ENCODE measurements at places on chromosomes 4 and X. TPM values are rescaled to one million over a fixed set of nuclear protein-coding genes. Genes with fewer than 3 reads are reported as not detected.

DNA sequence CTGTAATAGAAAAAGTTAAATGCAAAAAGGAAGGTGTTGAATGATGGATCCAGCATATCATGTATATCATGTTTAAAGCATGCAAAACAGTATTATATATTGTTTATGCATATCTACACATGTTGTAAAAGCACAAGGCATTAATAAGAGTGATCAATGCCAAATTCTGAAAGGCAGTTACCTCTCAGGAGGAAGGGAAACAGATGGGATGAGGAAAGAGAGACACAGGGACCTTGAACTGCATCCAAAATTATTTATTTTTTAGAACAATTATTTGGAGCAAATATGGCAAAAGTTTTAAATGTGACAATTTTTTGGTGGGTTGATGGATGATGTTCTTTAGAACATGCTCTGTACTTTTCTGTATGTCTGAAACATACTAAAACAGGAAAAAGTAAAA lies 193.4 kb downstream of the CLCN4 start:
- H3K36me3 ChIP-seq = no peaks in the 10 kb centered on the region
- no peaks in the 10 kb centered on the region for H3K27me3 ChIP-seq
- H3K27ac ChIP-seq = no peak overlapping the region
- H3K4me1 ChIP-seq = no peaks in the 10 kb centered on the region

- peaks cover 47% of the 10 kb centered on the region for H3K4me1 ChIP-seq
- no peaks in the 10 kb centered on the region for H3K27me3 ChIP-seq
- DNase-seq = no peak
- peak overlapping the region; percentile 100 for H3K27ac ChIP-seq
- no peaks in the 10 kb centered on the region for H3K36me3 ChIP-seq
- peak overlapping the region; percentile 98 for H3K4me3 ChIP-seq
These were observed 812 bp upstream of the KDM6A start for GRCh38 chrX:44871931-44872820.

The DMD gene
- 200 TPM for total RNA-seq

The APLN gene
- 0.99 TPM for total RNA-seq

DNA sequence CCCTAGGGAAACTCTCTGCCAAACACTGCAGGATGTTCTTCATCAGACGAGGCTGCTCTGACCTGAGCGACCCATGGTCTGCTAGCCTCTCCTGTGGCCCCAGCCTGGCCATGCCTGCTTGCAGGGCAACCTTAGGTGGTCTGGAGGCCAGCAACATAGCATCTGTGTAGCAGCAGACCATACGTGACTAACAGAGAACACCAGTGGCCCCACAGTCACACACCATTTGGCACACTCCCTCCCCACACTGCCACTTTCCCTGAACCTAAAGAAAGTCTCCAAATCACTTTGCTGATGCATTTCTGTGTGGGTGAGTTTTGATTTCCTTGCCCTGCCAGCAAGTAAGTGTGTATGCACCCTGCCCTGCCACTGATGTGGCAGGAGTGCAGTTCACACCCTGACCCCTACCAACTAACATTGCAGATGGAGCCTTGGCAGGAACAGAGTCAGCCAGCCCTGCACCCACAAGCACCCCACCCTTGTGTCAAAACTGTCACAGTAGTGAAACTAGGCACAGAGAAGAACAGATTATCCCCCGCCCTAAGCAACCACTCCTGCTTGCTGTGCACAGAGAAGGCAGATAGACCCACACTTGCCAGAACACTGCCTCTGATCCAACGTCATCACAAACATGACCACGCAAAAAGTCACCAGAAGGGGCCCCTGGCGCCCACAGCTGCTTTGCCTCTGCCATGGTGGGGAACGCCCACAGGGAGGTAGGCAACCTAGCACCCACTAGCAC lies 249.1 kb downstream of the SPIN4 start:
- H3K36me3 ChIP-seq = no peaks in the 10 kb centered on the region
- H3K4me1 ChIP-seq = no peaks in the 10 kb centered on the region
- no peak overlapping the region for H3K27ac ChIP-seq

The SMARCA1 gene
- 52.2 TPM for total RNA-seq

- no peaks in the 10 kb centered on the region for H3K27me3 ChIP-seq
- no peaks in the 10 kb centered on the region for H3K36me3 ChIP-seq
- no peak overlapping the region for H3K27ac ChIP-seq
- no peak overlapping the region for H3K4me3 ChIP-seq
- no peak for DNase-seq
These were observed 227.5 kb downstream of the PAPSS1 start for GRCh38 chr4:107492566-107492965.

GRCh38 chr4:7025040-7025602 lies 18.1 kb upstream of the TADA2B start:
- H3K4me3 ChIP-seq = no peak overlapping the region
- no peak for DNase-seq
- H3K27ac ChIP-seq = no peak overlapping the region
- H3K36me3 ChIP-seq = peaks cover 85% of the 10 kb centered on the region
- no peaks in the 10 kb centered on the region for H3K4me1 ChIP-seq

The C4orf51 gene
- total RNA-seq = not detected

DNA sequence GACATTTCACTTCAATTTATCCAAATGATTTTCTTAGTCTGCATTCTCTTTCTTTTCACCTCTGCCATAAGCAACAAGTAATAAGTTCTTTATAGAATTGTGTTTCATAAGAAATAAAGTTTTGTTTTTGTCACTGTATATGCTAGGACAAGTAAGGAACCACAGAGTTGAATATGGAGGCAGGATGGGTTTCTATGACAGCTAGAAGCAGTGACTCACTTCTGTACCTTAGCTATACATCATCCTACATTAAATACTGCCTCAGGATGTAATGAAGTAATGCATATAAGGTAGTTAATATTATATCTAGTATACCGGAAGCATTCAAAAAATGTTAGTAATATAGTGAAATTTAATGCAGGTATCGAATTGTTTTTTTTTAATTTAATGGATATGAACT lies 128.0 kb downstream of the PPA2 start:
- peaks cover 7% of the 10 kb centered on the region for H3K4me1 ChIP-seq
- H3K27me3 ChIP-seq = no peaks in the 10 kb centered on the region
- H3K36me3 ChIP-seq = no peaks in the 10 kb centered on the region
- H3K4me3 ChIP-seq = no peak overlapping the region
- no peak overlapping the region for H3K27ac ChIP-seq

- no peaks in the 10 kb centered on the region for H3K36me3 ChIP-seq
- H3K27me3 ChIP-seq = no peaks in the 10 kb centered on the region
- no peak overlapping the region for H3K4me3 ChIP-seq
- no peak for DNase-seq
- no peak overlapping the region for H3K27ac ChIP-seq
These were observed 607.9 kb downstream of the GLUD2 start for GRCh38 chrX:121655276-121655675.

- H3K27ac ChIP-seq = no peak overlapping the region
- H3K36me3 ChIP-seq = no peaks in the 10 kb centered on the region
- H3K4me1 ChIP-seq = no peaks in the 10 kb centered on the region
- no peak for DNase-seq
- H3K27me3 ChIP-seq = no peaks in the 10 kb centered on the region
- no peak overlapping the region for H3K4me3 ChIP-seq
These were observed 358.4 kb downstream of the NLGN4X start for GRCh38 chrX:5870238-5870637.

The DDX53 gene
- total RNA-seq = not detected

The MCF2 gene
- total RNA-seq = 0.83 TPM

The VSIG4 gene
- total RNA-seq = 105 TPM

DNA sequence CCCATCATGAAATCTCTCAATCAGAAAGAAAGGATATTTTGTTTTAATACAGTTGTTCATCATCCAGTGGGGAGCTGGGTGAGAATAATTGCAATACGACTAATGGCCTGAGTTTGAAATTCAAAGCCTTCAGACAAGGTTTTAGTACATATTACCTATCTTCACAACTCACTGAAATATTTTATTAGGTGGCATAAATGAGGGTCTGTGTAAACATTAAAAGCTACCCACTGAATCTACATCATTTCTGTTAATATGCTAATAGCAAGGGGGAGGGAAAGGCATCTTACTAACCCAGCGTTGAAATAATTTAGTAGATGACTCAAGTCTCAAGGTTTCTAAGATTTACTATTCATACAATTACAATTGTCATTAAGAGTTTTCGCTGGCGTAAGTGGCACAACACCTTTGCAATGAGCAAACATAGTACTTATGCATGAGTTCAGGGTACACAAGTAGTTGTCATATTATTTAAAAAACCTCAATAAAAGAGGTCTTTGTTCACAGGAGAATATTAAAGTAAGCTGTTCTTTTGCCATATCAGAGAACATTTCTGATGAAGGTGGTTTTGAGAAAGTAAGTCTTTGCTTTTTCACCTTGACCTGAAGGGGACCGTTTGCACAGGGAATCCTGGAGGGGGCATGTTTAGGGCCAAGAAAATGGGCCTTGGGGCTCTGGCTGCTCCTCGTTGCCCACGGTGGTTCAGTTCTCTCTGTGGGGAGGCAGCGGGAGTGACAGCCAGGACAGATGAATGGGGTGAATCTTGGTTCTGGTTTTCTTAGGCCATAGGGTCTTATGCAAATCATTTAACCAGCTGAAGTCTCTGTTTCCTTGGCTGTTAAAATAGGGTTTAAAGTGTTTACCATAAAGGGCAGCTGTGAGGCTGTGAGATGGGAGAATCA lies 4.5 kb upstream of the RHOH start:
- no peak for DNase-seq
- no peaks in the 10 kb centered on the region for H3K36me3 ChIP-seq
- H3K27me3 ChIP-seq = no peaks in the 10 kb centered on the region
- no peak overlapping the region for H3K27ac ChIP-seq

DNA sequence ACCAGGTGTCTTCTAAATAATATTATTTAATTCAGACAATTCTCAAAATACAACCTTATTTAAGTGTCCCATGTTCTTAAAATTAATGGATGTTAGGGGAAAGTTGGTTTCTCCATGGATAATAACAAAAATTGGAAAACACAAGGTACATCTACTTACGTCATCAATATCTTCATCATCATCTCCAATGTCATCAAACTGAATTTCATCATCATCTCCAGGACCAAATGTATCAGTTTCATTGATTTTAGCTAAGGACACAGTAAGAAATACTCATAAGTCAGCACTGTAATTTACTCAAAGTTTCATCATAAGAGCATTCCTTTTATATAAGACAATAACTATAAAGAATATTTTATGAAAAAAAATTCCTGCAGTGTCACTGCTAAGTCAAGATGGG lies 11.3 kb downstream of the EIF1AX start:
- no peak for DNase-seq
- no peak overlapping the region for H3K4me3 ChIP-seq
- peaks cover 4% of the 10 kb centered on the region for H3K4me1 ChIP-seq
- H3K27ac ChIP-seq = no peak overlapping the region

The PPEF1 gene
- total RNA-seq = 0.58 TPM

The SHROOM2 gene
- total RNA-seq = 1.4 TPM

The MAGEA2B gene
- total RNA-seq = not detected

- no peak overlapping the region for H3K27ac ChIP-seq
- H3K4me3 ChIP-seq = no peak overlapping the region
- H3K4me1 ChIP-seq = peaks cover 10% of the 10 kb centered on the region
- DNase-seq = no peak
These were observed 31.1 kb downstream of the ACOX3 start for GRCh38 chr4:8409264-8410065.

- no peaks in the 10 kb centered on the region for H3K36me3 ChIP-seq
- H3K27me3 ChIP-seq = no peaks in the 10 kb centered on the region
- no peak overlapping the region for H3K27ac ChIP-seq
These were observed 51.1 kb upstream of the PPP2R3B start for GRCh38 chrX:437661-438390.

The MAGEA10 gene
- total RNA-seq = not detected

DNA sequence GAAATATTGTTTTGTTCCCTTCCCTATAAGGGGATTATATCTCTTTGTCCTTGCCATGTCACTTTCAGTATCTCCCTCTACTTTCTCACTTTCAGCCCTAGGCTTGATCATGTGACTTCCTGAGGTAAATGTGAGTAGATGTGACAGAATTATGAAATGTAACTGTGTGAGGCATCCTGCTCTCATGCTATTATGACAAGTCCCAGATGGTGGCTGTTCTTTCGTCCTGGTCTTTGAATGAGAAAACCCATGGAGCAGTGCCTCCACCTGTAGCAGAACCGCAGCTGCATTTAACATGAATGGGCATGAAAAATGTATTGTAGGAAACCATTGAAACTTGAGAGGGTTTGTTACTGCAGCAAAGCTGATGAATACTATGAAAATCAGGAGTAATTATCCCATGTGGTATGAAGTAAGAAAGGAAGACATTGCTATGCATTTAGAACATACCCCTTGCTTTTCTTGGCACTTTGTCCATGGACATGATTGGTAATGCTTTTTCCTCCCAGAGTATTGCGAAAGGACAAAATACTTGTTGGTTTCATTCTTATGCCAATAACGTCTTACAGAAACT lies 202.2 kb upstream of the GPRIN3 start:
- no peaks in the 10 kb centered on the region for H3K4me1 ChIP-seq
- H3K27ac ChIP-seq = no peak overlapping the region
- no peak for DNase-seq

GRCh38 chrX:6968231-6968630 lies 179.3 kb upstream of the STS start:
- no peaks in the 10 kb centered on the region for H3K4me1 ChIP-seq
- H3K27me3 ChIP-seq = no peaks in the 10 kb centered on the region
- no peak overlapping the region for H3K4me3 ChIP-seq
- H3K27ac ChIP-seq = no peak overlapping the region
- no peaks in the 10 kb centered on the region for H3K36me3 ChIP-seq

The TMSB15B gene
- total RNA-seq = 4.5 TPM

The SLC9B2 gene
- 20.8 TPM for total RNA-seq

GRCh38 chr4:2292646-2293108 lies 30.8 kb upstream of the MXD4 start:
- H3K27me3 ChIP-seq = no peaks in the 10 kb centered on the region
- H3K4me3 ChIP-seq = no peak overlapping the region
- no peaks in the 10 kb centered on the region for H3K36me3 ChIP-seq

The PHKA1 gene
- 6.0 TPM for total RNA-seq

The DIPK2B gene
- 25.3 TPM for total RNA-seq

GRCh38 chrX:138691186-138691585 lies 20.3 kb downstream of the FGF13 start:
- H3K36me3 ChIP-seq = no peaks in the 10 kb centered on the region
- no peak for DNase-seq
- H3K27ac ChIP-seq = peak overlapping the region; percentile 45
- H3K4me1 ChIP-seq = no peaks in the 10 kb centered on the region

The NUDT6 gene
- total RNA-seq = 5.0 TPM

- DNase-seq = no peak
- no peak overlapping the region for H3K4me3 ChIP-seq
- no peak overlapping the region for H3K27ac ChIP-seq
- H3K36me3 ChIP-seq = no peaks in the 10 kb centered on the region
These were observed 453.9 kb downstream of the PDHA2 start for GRCh38 chr4:96293806-96294205.

The CXCL3 gene
- total RNA-seq = 2.2 TPM

The CFAP99 gene
- 1.5 TPM for total RNA-seq

DNA sequence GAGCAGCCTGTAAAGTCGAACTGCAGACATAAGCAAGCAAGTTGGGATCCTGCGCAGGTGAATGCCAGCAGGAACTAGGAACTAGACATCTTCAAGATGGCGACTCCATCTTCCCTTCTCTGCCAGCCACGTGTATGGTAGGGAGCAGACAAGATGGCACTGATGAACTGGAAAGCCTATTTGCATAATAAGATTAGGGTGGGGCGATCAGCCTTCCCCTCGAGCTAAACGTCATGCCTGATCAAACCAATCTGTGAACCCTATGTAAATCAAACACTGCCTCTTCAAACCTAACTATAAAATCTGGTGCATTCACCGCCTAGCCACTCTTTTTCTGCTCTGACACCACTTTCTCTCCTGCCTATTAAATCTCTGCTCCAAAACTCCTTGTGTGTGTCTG lies 28.1 kb upstream of the LGI2 start:
- H3K36me3 ChIP-seq = no peaks in the 10 kb centered on the region
- no peaks in the 10 kb centered on the region for H3K27me3 ChIP-seq
- H3K27ac ChIP-seq = no peak overlapping the region
- H3K4me1 ChIP-seq = no peaks in the 10 kb centered on the region
